Subcutaneous adipose tissue (tissue), 4 donors: ENCODE measurements at places on chromosomes 2 and 18. TPM values are rescaled to one million over a fixed set of nuclear protein-coding genes. Genes with fewer than 3 reads are reported as not detected.

Gene EVX2
- not detected for total RNA-seq

Gene DUSP28
- 2.8 TPM for total RNA-seq

Gene CRYGC
- not detected for total RNA-seq

Gene CFAP65
- total RNA-seq = not detected

Gene NAPG
- total RNA-seq = 30.1 TPM

Gene MPP4
- total RNA-seq = 0.22 TPM

Gene HS6ST1
- 12.4 TPM for total RNA-seq

Gene ASB18
- total RNA-seq = not detected

Gene C1QL2
- not detected for total RNA-seq

Gene PNKD
- total RNA-seq = 50.3 TPM

Gene CHST9
- not detected for total RNA-seq

Gene STAT4
- 4.4 TPM for total RNA-seq

Gene GNLY
- 9.8 TPM for total RNA-seq

Gene CCDC178
- total RNA-seq = 1.0 TPM

Gene LHCGR
- total RNA-seq = 2.3 TPM

Gene LRATD1
- total RNA-seq = 1.0 TPM

Gene MBD1
- 43.5 TPM for total RNA-seq

Gene LCLAT1
- 4.0 TPM for total RNA-seq

Gene CTDP1
- 17.2 TPM for total RNA-seq

Gene UPP2
- total RNA-seq = not detected

Gene SP9
- not detected for total RNA-seq

Gene DNER
- 3.8 TPM for total RNA-seq

Gene CNTNAP5
- not detected for total RNA-seq

Gene SPAG16
- total RNA-seq = 24.7 TPM

Gene FBXO41
- total RNA-seq = 2.5 TPM

Gene MAP3K19
- not detected for total RNA-seq

Gene RAB11FIP5
- 17.4 TPM for total RNA-seq

Gene HOXD1
- 2.1 TPM for total RNA-seq

Gene STARD7
- total RNA-seq = 96.7 TPM

Gene INO80C
- 5.3 TPM for total RNA-seq

Gene CHRND
- not detected for total RNA-seq

Gene C2orf78
- not detected for total RNA-seq

Gene RBKS
- total RNA-seq = 2.1 TPM

Gene UGT1A3
- not detected for total RNA-seq

Gene SIX2
- total RNA-seq = 3.8 TPM

Gene MSH6
- 22.8 TPM for total RNA-seq

Gene RAPGEF4
- total RNA-seq = 13.0 TPM

Gene PXDN
- 117 TPM for total RNA-seq

Gene HOXD13
- not detected for total RNA-seq

Gene COX7A2L
- total RNA-seq = 125 TPM

Gene CHRNG
- not detected for total RNA-seq

Gene ASXL3
- 0.65 TPM for total RNA-seq

Gene LCT
- not detected for total RNA-seq

Gene SCLY
- 13.6 TPM for total RNA-seq

Gene PIEZO2
- 2.2 TPM for total RNA-seq

Gene ASXL2
- 17.0 TPM for total RNA-seq

Gene DYNAP
- total RNA-seq = not detected

Gene PDE11A
- total RNA-seq = 1.2 TPM

Gene CYP26B1
- total RNA-seq = 10.0 TPM

Gene SMYD1
- not detected for total RNA-seq

Gene NPAS2
- total RNA-seq = 131 TPM

Gene GALNT13
- 2.1 TPM for total RNA-seq

Gene RAB17
- not detected for total RNA-seq

Gene IL36B
- total RNA-seq = not detected

Gene NT5DC4
- total RNA-seq = not detected

Gene KATNAL2
- 9.2 TPM for total RNA-seq
